Stimulated activated CD8-positive, alpha-beta memory T cell treated with anti-CD3 and anti-CD28 coated beads, Interleukin-4, amount 100 ng/mL, for 4 hours (primary cell): ENCODE measurements at places on chromosomes 11 and 22.

DNA sequence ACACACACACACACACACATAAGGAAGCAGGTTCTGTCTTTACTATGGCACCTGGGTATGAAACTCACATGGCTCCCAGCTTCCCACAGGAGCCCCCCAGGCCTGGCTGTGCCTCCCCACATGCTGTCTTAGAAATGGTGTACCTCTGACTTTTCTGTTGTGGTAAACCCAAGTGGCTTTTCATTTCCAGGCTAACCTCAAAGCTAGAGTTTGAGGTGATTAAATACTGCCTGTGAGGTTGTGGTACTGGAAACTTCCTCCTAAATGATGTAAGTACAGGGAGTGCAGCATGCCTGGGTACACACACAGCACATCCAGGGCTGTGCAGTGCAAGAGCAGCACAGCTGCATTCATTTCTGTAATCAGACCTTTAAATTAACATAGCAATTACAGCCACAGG lies 34.4 kb downstream of the ME3 start:
- no peak for DNase-seq

DNA sequence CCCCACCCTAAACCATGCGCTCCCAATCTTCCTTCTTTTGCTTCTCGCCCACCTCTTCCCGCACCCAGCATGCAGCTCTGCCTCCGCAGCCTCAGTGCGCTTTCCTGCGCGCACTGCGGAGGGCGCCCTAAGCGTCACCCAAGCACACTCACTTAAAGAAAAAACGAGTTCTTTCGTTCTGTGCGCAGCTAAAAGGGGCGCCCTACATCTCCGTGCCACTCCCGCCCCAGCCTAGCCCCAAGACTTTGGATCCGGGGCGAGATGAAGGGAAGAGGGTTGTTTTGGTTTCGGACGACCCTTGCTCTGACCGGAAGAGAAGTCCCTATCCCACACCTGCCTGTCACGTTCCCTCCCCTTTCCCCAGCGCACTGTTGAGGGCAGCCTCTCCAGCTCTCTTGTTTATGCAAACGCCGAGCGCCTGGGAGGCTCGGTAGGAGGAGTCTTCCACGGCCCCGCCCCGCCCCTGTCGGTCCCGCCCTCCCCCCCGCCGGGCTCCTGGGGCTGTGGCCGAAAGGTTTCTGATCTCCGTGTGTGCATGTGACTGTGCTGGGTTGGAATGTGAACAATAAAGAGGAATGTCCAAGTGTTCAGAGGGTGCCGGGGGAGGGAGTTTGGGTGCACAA lies 5.3 kb downstream of the VSIG2 start:
- DNase-seq, result peak; percentile 49

- DNase-seq, result no peak
Measured at GRCh38 chr22:41598081-41598480, 8.4 kb upstream of the PMM1 start.

- no peak for DNase-seq
Measured at GRCh38 chr11:129861702-129862522, 33.5 kb downstream of the NFRKB start.

DNA sequence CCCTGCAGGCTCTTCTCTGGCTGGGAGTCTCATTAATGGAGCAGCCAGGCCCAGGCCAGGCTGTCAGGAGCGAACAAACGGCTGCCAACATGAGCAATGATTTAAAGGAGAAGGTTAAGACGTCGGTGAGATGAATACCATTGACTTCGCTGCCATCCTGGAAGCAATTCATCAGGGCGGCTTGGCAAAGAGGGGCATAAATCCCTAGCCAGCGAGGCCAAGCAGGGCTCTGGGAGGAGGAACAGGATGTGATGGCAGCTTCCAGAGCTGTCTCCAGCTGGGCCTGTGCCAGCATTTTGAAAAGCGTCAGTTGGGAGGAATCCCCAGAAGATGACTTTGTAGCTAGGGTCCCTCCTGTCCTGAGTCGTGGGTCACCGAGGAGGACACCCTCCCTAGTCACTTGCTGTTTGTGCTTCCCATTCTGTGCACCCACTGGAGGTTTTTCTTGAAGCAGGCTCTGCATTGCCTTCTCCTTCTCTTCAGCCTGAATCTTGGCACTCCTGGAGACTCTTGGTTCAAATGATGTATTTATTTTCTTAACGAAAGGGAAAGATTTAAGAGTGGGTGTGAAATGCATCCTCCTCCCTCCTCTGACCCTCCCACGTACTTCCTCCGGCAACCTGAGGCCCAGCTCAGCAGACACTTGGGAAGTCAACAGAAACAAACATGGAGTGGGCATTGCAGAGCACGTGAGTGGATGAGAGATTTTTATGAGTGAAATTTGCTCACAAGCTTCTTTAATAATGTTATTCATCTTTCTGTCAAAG lies 476.3 kb upstream of the CADM1 start:
- no peak for DNase-seq

DNA sequence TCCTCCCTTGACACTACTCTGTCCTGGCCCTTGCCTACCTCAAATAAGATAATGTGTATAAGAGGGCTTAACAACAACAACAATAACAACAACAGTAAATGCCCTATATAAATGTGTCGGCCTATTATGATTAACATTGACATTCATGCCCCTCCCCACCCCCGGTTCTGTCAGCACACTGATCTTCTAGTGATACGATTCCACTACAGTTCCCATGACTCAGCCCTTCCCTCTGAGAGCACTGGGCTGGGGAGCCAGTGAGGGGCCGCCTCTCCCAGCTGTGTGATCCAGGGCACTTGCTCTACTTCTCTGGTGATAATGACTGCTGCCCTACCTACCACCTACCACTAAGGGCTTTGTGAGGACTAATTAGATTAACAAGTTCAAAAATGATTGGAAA lies 92.2 kb upstream of the PHOX2A start:
- no peak for DNase-seq

DNA sequence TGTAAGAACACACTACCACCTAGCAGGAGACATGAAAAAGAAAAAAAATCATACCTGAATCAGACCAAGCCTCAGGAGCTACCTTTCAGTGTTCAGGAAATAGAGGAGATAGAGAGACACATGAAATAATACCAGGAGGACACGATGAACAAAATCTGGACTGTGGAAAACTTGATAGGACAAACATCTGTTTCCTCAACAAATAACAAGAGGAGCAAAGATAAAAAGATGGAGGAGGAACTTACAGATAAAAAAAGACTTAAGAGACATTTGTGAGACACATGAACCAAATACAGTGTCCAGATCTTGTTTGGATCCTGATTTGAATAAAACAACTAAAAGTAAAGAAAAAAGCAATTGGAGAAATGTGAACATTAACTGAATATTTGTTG lies 12.4 kb upstream of the KCNE3 start:
- no peak for DNase-seq

DNA sequence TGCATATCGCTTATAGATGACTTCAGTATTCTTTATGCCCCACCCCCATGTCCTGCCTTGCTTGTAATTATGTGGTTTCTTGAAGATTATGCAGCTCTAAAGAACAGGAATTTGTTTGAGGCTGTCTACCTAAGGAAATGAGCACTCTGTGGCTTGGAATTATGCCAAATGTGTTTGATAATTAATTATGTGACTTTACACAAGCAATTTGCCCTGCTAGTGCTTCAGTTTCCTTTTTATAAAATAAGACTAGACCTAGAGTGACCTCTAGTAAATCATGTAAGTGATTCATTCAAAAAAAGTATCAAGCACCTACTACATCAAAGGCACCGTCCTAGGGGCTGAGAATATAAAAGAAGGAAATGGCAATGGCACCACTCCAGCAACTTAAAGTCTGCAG lies 491.5 kb upstream of the KIRREL3 start:
- DNase-seq, result no peak

GRCh38 chr11:109039611-109040010 lies 374.7 kb downstream of the DDX10 start:
- no peak for DNase-seq

- no peak for DNase-seq
Measured at GRCh38 chr11:42490506-42490905, 821.3 kb upstream of the API5 start.

DNA sequence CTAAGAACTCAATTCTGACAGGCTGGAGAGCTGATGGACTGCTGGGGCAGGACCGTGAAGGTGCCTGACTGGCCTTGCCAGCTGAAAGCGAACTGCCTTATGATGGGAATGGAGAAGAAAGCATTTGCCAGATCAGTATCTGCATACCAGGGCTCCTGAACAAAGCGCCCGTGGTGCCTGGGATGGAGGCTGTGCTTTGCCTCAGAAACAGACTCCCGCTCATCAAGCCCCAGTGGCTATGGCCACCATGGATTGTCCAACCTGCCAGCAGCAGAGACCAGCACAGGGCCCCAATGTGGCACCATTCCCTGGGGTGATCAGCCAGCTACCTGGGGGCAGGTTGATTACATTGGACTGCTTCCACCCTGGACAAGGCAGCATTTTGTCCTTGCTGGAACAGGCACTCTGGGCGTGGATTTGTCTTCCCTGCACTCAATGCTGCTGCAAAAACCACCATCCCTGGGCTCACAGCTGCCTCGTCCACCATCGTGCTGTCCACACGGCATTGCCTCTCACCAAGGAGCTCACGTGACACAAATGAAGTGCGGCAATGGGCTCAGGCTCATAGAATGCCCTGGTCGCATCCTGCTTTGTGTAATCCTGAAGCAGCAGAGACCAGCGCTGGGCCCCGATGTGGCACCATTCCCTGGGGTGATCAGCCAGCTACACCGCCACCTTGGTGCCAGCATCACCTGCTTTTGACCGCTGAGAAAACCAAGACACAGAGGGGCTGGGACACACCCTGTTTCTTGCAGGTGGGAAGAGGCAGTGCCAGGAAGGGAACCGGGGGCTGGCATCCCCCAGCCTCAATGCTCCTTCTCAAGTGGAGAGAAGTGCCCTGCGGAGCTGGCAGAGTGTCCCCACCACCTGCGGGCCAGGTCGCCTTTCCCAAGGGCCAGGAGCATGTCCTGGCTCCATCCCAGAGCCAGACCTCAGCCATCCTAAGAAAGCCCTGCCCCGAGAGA lies 1367.5 kb downstream of the BRD1 start:
- DNase-seq, result no peak

DNA sequence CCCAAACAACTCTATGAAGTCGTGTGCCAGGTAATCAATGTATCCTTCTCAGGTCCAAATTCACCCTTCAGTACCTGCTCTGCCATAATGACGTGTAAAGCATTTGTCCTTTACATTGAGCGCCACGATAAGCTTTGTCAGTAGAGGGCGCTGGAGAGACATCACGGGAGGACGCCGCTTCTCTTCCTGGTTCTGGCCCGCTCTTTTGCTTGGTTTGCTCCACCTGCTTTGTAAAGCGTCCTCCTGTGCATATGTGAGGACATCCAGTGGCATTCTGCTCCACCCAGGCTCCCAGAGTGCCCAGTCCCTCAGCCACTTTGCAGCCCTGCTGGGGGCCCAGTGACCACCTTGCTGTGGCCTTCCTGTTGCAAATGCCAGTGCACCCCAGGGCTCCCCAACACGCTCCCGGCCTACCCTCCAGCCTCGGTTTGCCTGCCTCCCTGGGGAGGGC lies 61.1 kb downstream of the WT1 start:
- no peak for DNase-seq

DNA sequence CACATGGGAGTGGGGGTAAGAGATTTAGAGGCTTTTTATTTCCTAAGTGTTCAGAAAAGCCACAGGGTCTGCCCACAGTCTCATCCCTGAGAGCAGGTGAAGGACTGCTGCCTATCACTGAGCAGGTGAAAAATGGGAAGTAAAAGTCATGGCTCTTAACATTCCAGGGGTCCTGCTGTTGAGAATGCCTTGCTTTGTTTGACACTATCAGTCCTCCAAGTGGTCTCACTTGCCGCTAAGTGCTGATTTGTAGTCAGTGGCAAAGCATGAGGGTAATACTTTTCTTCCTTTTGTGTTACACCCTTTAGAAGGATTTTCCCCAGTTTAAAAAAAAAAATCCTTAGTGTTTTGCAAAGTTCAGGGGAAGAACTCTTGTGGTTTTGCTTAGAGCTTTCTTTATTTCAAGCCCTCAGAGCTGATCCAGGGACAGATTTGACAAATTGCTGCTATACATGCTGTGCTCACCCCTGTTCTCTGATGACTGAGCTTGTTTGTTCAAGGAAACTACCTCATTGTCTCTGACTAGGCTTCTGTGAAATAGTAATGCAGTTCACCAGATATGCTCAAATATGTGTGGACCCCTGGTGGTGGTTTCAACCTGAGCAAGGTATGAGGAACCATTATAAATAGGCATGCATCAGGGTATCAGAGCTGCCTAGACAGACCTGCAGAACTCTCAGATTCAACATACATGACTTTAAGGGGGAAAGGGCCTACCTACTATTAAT lies 141.0 kb downstream of the ARHGAP42 start:
- DNase-seq, result no peak

DNA sequence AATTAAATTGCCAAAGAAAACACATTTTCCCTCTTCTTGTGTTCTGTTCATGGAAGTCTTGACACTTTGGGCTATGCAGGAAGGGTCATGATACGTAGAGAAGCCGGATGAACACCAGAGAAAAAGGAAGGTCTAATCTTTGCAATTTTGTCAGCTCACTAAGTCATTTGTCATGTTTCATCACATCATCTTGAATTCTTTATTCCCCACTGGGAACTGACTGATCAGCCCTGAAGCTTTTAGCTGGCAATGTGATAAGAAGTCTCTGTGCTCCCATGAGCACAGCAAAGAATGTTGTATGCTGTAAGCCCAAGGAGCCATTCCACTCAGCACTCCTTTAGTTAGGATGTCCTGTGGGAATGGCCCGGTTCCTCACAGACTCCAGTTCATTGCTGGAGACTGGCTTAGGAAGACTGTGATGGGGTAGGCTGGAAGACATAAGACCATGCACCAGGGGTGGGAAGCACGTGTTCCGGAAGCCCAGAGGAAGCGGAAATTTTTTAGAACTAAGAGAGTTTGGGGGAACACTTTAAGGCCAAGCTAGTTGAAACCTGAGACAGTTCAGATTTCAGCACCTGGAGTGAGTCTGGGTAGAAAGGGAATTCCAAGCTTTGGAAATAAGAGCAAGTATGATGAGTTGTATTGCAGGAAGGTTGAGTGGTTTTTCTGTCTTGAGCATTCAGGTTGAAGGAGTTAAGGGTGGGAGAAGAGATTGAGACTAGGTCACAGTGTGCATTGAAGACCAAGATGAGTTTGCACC lies 306.7 kb upstream of the MTNR1B start:
- DNase-seq, result no peak

DNA sequence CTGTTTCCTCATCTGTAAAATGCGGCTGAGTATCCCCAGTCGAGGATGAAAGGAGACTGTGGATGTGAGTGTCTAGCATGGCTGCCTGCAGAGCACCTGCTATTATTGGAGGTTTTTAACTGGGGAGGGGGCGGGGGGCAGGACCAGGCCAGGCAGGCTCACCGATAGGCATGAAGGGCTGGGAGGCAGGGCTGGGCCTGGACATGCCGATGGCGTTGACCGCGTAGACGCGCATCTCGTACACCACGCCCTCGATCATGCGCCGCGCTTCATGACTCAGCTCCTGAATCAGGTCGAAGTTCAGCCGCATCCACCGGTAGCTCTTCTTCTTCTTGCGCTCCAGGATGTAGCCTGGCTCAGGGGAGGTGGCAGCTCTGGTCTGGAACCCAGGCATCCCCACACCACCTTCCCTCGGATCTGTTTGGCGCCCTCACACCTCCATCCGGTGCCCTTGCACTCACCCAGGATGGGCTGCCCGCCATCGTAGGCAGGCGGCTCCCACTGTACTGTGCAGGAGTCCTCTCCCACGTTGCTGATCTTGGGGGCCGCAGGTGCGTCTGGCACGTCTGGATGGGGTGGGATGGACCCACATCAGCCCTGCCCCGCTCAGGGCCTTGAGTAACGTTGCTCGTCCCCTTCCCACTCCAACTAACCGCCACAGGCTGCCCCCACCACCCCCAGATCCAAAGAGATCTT lies 15.1 kb downstream of the MYBPC3 start:
- DNase-seq, result no peak
